ENCODE measurements at places on chromosomes 2 and 18.

- DNase-seq, result no peak
Measured at GRCh38 chr18:74905247-74905646, 303.7 kb downstream of the PTGR3 start.

DNA sequence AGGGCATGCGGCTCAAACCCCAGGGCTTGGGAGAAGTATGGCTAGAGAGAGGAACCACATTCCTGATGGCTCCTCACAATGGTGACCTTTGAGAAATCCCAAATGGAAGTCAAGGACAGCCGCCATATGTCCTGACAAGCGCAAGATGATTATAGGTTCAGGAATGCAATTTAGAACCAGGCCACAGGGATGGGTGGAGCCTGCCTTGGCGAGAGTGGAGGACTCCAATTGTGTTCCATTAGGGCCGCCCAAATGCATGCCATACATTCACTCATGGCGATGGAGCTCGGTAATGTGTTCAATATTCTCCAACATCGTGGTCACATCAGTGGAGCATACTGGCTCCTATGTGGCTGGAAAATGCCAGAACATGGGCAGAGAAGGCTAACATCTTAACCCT, 662.9 kb upstream of the ID2 start:
- DNase-seq, result no peak

- DNase-seq, result no peak
Measured at GRCh38 chr18:12946549-12947284, 1.1 kb upstream of the SEH1L start.

- no peak for DNase-seq
Measured at GRCh38 chr2:73856214-73856613, 27.5 kb downstream of the STAMBP start.

- DNase-seq, result no peak
Measured at GRCh38 chr2:231318954-231319353, 76.6 kb upstream of the B3GNT7 start.

- no peak for DNase-seq
Measured at GRCh38 chr2:60516383-60516811, 37.1 kb downstream of the BCL11A start.

Data from HT-29 (cell line).